ENCODE measurements at places on chromosomes 12 and 14.

DNA sequence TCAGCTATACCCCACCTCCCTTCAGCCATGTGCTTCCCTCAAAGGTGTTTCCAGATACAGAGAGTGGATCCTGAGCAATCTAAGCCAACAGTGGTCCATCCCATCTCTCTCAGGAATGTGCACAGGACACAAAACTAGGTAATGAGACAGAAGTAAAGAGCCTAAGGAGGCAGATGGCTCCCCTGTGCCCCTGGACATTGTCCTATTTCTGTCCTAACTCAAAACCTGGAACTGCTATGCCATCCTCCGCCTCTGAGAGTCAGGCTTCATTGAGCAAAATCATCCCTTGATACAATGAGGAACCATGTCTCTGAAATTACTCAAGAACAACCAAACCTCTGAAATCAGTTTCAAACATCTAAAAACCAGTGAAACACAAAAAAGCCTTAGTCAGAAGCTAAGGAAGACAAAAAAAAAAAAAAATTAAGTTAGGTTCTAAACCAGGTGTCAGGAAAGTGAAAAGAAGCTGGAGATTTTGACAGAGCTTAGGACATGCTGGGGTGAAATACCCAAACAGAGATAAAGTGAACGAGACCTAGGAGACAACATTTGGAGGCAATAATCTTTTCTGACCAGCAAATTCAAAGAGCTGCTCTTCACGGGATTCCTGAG, 200.3 kb upstream of the PLEKHG7 start:
- peak; percentile 15 for DNase-seq

- DNase-seq: peak; percentile 54
These were observed 118.7 kb downstream of the KSR2 start for GRCh38 chr12:117850048-117850447.

GRCh38 chr14:27222671-27223070, 624.8 kb upstream of the NOVA1 start:
- no peak for DNase-seq

DNA sequence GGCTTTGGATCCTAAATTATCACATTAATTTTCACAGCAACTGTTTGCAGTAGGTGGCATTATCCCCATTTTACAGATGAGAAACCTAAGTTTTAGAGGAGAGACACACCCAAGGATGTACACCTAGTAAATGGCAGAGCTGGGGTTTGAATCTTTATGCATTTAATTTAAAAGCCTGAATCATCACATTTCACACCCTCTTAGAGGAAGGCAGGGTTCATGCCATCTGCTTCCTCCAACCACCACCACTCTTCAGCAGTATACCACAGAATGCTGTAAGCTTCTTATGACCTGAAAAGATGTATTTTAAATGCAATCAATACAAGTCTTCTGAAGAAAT, 90.3 kb downstream of the CRADD start:
- no peak for DNase-seq

GRCh38 chr12:6430124-6430989, 14.4 kb upstream of the CD27 start:
- DNase-seq: peak; percentile 93

- no peak for DNase-seq
These were observed 180.5 kb downstream of the CAND1 start for GRCh38 chr12:67449591-67450052.

- DNase-seq: no peak
These were observed 29.3 kb upstream of the ZFP36L1 start for GRCh38 chr14:68822132-68822651.

Measured in choroid plexus epithelial cell (primary cell).